ENCODE measurements at places on chromosomes 7 and 10. TPM values are rescaled to one million over a fixed set of nuclear protein-coding genes. Genes with fewer than 3 reads are reported as not detected.
A peak's percentile ranks its signal among the peaks of the same experiment; 100 is the strongest.

GRCh38 chr7:158536871-158537515 lies 50.6 kb downstream of the PTPRN2 start:
- DNase-seq = no peak

DNA sequence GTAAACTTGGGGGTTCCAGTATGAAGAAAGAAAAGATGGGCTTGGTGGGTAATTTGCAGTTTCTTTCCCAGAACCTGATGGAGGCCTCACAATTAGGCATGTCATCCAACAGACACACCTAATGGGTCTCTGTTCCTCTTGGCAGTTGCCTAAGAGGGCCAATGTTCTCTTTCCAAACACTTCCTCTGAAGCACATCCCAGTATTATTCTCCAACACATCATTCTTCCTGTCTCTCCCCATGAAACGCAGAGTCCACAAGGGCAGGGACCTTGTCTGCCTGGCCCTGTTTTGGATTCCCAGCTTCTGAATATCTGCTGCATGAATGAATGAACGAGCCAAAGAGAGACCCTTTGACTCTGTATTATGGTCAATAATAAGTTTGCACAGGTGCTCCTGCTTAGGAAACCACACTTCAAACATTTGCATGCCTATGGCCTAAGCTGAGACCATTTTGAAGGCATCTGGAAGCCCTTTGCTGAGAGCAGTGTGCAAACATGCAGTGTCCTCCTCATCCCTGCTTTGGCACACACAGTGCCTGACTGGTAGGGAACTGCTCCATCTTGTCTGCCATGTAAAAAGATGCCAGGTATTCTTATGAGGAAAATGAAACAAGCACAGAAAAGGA lies 100.9 kb upstream of the CHST15 start:
- DNase-seq = no peak

Gene STEAP4
- 49.3 TPM for total RNA-seq

DNA sequence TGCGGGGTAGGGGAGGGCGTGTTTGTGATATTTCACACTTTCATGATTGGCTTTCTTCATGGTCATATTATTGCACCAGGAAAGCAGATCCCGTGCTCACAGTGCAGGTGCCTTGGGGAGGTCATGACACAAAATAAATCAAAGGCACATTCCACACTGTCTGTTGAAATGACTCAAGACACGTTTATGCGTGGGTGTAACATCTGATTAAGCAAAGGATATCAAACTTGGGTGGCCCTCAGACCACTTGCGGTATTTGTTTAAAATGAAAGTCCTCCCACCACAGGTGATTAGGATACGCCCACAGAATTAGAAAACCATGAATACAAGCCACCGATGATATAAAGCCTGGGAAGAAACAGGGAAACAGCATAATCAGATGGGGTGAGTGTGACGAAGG lies 51.1 kb downstream of the SVIL start:
- DNase-seq = no peak

Gene FXYD4
- not detected for total RNA-seq

Gene MMD2
- not detected for total RNA-seq

DNA sequence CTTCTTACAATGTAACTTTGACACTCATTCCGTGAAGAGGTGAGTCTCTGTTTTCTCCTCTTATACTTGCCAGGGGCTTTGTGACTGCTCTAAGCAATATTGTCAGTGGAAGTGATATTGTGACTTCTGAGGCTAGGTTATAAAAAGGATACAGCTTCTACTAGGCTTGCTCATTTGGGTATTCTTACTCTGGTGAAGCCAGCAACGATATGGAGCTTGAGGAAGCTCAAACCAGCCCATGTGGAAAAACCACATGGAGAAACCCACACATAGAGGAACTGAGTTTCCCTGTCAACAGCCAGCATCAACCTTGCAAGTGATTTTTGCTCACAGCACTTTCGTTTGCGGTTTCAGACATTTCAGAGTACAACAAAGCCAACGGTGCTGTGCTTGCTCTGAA lies 149.6 kb upstream of the SEMA3E start:
- DNase-seq = no peak

Gene KNDC1
- 2.3 TPM for total RNA-seq

GRCh38 chr10:124754227-124754626 lies 10.0 kb upstream of the FAM53B start:
- no peak for DNase-seq

Gene PLEKHS1
- total RNA-seq = not detected

DNA sequence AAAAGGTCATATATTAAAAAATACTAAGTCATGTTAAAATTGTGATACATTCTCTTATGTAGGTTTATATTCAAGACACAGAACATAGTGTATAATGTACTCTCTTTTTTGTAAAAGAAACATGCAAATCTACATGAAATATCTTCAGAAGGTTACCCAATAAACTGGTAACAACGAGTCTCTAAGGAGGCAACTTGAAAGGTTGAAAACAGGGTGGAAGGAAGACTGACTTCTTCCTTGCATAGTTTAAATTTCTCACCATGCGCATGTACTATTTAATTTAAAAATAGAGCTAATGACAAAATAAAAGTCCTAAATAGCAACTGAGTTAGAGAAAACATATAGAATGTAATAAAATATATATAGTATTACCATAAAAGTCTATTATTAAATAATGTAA lies 132.5 kb downstream of the NT5C2 start:
- no peak for DNase-seq

GRCh38 chr10:24465891-24466818 lies 257.2 kb downstream of the KIAA1217 start:
- DNase-seq = peak; percentile 84

DNA sequence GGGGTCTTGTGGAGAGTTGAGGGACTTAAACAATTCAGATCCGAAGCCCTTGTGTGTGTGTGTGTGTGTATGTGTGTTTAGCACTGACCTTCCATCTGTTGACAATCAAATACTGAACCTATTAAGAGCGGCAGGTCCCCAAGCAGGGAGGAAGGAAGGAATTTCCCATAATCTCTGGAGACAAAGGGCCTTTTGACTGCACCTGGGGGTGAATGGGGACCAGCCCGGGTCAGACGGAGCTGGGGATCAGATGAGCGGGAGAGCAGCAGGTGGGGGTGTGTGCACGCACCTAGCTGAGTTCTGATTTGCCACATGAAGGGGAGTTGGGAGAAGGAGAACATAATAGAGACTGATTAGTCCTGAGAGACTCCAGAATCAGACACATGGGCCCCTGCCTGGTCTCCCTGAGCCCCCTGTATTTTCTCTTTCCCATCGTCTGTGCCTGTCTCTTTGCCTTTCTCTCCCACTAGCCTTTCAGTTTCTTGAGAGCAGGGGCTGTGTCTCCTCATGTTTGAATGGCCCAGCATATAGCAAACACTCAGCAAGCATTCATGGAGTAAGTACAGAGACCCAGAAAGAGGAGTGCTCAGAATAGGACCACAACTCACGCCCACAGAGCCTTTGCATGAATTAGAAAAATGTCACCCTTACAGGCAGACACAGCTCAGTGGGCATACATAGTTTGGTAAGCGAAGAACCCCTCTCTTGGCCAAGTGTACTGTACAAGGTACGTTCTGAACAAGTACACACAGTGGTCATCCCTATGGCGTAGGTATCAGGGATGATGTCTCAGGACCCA lies 288.3 kb upstream of the HABP2 start:
- no peak for DNase-seq

Gene AVL9
- 27.7 TPM for total RNA-seq

Gene NRCAM
- total RNA-seq = 3.3 TPM

Gene FAM237B
- not detected for total RNA-seq

Gene OR2A7
- 4.2 TPM for total RNA-seq

Gene ZP3
- 2.9 TPM for total RNA-seq

DNA sequence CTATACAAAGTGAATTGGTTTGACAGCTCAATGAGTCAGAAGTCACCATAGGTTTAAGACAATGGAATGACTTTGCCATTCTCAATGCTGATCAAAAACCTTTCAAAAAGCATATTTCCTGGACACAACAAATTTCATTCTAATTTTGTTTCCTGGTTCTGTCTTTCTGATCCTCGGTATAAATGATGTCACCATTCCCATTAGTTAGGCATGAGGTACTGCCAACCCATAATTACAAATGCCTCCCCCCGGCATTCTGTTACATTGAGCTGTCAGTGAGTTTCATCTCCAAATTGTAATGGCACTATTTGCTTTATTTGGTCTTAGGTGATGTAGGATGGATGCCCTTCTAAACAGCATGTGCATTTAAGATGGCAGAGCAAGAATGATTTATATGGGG lies 81.7 kb upstream of the NFE2L3 start:
- no peak for DNase-seq

DNA sequence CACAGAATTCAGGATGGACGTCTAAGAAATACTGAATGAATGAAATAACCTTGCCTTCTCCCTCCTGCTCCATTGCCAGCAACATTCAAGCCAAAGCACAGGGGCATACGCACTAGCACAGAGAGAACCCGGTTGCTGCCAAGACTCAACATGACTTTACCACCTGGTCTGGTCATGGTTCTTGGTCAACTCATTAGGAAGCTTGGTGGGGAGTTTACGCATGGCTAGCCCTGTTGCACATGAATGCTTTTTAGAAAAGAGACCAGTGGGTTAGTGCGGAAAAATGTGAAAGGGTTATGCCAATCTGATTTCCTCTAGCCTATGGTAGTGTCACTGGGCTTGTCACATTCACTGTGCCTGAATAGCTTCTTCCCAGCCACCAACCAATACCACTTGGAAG lies 187.6 kb upstream of the NEBL start:
- DNase-seq = no peak

GRCh38 chr7:72196176-72196575 lies 216.0 kb downstream of the CALN1 start:
- DNase-seq = no peak

- DNase-seq = no peak
These were observed 8.5 kb downstream of the SFTPD start for GRCh38 chr10:79940431-79940830.

Gene GPR85
- total RNA-seq = 0.33 TPM

- DNase-seq = no peak
These were observed 211.1 kb upstream of the IGFBP3 start for GRCh38 chr7:46131916-46132795.

- DNase-seq = no peak
These were observed 201.1 kb downstream of the BAMBI start for GRCh38 chr10:28878236-28878970.

DNA sequence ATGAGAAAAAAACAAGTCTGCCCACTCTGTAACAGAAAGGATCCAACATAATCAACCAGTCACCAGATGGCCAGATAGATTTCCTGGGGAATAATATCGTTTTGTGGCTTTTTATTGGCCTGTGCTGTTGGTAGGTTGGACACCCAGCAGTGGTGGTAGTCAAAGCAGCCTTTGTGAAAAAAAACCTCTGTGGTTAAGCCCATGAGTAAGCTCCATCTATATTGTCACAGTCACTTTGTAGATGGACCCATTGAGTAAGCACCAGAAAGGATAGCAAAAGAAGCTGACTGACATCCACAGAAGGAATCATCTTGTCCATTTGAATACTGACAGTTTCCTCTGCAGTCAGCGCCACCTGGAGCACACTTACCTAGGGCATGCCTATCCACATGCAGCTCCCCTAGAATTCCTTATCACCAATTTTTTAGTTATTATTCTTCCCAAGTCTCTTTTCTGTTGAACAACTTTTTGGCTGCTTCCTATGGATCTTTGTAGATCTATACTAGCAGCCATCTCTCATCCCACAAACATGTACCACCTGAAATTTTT lies 96.9 kb downstream of the IQUB start:
- DNase-seq = no peak

DNA sequence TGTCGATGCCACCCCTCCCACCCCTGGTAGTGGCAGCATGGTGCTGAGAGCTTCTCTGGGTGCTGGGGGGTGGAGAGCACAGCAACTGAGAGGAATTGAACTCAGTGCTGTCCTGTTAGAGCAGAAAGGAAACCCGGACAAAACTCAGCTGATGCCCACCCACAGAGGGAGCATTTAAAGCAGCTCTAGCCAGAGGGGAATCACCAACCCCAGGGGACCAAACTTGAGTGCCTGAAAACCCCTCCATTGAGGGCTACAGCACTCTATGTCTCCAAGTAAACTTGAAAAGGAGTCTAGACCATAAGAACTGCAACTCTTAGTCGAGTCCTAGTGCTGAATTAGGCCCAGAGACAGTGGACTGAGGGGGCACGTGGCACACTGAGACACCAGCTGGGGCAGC lies 16.8 kb upstream of the FOXI2 start:
- DNase-seq = no peak

DNA sequence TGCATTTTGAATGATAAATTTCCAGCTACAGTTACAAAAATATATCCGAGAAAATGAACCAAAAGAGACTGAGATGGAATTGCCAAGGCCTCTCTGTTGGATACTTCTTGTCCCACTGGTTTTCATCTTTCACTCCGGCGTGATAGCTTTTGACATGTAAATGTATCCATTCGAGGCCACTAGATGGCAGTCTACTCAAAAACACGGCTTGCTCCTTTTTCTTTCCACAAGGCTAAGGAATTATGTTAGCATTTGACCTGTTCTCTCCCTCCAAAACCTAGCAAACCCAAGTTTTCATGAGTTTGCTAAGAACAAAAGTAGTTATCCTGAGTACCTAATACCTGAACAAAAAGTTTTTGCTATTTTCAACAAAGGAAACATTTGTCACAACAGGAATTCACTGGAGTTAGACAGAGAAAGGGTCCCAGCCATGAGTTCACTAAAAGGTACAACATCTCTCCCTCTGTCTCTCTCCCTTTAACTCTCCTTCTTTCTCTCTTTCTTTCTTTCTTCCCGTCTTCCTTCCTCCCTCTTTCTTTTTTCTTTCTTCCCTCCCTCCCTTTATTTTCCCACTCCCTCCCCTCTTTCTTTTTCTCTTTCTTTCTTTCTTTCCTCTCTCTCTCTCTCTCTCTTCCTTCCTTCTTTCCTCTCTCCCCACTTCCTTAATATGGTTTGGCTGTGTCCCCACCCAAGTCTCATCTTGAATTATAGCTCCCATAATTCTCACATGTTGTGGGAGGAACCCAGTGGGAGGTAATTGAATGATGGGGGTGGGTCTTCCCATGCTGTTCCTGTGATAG lies 207.9 kb upstream of the MYO3A start:
- DNase-seq = no peak

Gene NUDT13
- total RNA-seq = 4.2 TPM

GRCh38 chr10:80506836-80507487 lies 30.7 kb upstream of the SH2D4B start:
- no peak for DNase-seq

DNA sequence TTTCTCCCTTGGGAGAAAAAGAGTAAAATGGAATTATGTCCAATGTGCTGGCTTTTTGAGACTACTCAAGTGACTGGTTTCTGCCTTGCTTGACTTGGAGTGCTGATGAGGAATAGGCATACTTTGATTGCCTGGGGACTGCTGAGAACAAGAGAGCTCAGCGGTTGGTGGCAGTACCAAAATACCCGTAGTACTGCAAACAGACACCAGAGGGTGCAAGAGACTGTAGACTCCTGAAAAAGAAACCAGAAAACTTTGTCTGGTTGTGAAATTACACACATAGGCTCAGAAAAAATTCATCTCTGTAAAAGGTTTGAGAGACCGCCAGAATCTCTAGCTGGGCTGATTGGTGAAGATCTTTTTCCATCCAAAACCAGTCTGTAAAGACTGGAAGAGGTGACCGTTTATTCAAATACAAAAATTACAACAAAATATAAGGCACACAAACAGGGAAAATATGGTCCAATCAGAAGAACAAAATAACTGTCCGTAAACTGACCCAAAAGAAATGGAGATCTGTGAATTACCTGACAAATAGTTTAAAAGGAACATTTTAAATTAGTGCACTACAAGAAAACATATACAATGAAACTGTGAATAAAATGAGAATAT lies 18.5 kb downstream of the BICC1 start:
- no peak for DNase-seq

Data from breast epithelium (tissue), 4 donors.